ENCODE measurements at places on chromosomes 3 and 15.

DNA sequence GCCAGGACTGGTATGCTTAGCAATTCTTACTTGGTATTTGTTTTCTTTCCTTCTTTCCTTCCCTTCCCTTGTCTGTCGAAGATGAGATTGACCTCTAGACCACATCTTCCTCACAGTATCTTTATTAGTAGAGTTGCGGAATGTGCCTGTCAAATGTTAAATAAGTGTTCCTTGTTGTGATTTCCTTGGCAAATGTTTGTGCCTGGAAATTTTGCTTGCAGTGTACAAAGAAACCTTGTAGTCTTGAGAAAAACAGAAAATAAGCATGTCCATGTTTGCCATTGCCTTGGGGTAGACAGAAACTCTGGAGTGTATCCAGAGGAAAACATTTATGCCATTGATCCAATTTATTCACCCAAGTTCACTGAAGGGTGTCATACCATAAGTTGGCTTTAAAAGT is 79.5 kb upstream of the ZNF385D start:
- DNase-seq: no peak

DNA sequence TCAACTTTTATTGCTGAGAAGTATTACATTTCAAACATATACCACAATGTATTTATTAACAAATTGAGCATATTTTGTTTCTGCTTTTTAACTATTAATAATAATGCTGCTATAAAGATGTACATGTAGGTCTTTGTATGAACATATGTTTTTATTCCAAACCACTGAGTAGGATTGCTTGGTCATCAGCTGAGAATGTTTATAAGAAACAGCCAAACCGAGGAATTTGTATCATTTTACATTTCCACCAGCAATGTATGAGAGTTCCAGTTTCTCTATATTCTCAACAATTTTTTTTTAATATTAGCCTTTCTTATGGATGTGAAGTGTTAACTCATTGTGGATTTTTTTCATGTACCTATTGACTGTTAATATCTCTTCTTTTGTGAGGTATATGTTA is 119.5 kb upstream of the MDFIC2 start:
- no peak for DNase-seq

DNA sequence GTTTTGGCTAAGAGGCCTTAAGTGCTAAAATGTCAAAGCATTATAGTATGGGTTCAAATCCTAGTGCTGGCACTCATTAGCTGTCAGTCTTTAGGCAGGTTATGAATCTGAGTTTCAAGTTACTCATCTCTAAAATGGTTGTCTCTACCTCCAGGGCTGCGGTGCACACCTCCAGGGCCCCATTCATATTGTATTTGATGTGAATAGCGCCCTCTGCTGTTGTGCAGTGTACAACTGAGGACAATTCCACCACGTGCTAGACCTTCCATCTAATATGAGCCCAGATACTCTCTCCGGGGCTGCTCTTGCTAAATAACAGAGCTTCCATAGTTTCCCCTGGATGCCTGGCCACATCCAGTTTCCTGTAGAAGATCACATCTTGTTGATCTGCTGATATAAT is 54.3 kb downstream of the OXNAD1 start:
- DNase-seq: peak; percentile 82

GRCh38 chr15:78241017-78241416 is 6.7 kb upstream of the ACSBG1 start:
- DNase-seq: peak; percentile 63

GRCh38 chr3:175386630-175387029 is 527.5 kb downstream of the NAALADL2 start:
- no peak for DNase-seq

DNA sequence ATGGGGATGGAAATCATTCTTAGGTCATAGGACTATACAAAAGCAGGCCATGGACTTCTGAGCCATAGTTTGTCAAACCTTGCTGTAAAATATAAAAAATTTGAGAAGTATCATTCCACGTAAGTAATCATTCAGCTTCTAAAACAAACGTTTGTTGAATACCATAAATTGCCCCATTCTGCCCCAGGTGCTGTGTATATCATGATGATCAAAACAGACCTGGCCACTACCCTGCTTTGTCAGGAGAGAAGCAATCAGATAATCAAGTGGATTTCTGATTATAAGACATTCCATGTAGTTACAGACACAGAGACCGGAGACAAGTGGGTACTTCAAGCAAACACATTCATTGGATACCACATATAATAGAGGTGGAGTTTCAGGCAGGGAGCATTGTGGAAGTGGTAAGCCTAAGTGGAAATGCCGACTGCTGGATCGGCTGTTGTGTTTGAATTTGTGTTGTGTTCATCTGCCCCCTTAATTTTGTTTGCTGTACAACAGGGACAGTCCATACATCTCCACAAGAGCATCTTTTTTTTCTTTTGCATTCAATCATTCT is 61.7 kb downstream of the TGFBR2 start:
- no peak for DNase-seq

DNA sequence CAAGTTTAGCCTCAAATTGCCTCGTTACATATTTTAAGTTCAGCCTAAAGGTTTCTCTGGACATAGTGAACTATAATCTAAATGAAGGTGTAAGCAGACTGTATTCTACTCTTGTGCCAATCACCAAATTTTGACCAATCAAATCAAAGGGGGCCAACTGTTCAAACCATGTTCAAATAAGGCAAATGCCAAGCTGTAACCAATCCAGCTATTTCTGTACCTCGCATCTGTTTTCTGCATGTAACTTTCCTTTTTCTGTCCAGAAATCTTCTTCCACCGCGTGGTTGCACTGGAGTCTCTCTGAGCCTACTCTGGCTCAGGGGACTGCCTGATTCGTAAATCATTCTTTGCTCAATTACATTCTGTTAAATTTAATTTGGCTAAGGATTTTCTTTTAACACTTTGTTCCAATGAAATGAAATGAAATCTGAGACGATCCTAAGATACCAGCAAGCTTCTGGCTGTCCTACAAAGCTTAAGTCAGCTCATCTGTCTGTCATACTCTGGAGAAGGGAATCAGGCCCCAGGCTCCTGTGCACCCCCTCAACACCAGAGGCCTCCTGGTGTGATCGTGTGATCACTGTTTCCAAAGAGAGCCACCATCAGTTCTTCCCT is 53.2 kb upstream of the ZNF148 start:
- DNase-seq: no peak

GRCh38 chr3:190261740-190262139 is 60.5 kb downstream of the CLDN1 start:
- no peak for DNase-seq

GRCh38 chr3:9190276-9190675 is 59.2 kb downstream of the SRGAP3 start:
- DNase-seq: no peak

DNA sequence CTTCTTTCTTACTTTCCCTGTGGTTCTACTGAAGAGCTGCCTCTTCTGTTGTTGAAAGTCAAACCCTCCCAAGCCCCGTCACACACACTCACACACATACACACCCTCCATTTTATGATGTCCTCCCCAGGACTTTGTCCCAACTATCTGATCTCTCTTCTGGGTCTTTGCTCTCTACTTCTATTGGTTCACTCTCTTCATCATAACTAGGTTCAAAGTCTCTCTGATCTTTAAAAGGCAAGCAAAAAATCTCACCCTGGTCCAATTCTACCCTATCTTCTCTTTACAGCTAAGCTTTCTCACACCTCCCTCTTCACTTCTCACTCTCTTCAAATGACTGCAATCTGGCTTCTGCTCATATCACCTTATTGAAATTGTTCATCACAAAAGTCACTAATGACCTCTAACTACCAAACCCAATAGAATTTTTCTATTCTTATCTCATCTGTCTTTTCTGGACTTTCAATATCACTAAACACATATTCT is 34.8 kb downstream of the LRRFIP2 start:
- DNase-seq: no peak

DNA sequence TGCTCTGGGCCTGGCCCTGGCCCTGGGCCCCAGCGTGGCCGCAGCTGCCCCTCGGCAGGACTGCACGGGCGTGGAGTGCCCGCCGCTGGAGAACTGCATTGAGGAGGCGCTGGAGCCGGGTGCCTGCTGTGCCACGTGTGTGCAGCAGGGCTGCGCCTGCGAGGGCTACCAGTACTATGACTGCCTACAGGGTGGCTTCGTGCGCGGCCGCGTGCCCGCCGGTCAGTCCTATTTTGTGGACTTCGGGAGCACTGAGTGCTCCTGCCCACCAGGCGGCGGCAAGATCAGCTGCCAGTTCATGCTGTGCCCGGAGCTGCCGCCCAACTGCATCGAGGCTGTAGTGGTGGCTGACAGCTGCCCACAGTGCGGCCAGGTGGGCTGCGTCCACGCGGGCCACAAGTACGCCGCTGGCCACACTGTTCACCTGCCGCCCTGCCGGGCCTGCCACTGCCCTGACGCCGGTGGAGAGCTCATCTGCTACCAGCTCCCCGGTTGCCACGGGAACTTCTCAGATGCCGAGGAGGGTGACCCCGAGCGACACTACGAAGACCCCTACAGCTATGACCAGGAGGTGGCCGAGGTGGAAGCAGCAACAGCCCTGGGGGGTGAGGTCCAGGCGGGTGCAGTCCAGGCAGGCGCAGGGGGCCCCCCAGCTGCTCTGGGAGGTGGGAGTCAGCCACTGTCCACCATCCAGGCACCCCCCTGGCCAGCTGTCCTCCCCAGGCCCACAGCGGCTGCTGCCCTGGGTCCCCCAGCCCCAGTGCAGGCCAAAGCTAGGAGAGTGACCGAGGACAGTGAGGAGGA is 21.7 kb downstream of the FBLN2 start:
- no peak for DNase-seq

DNA sequence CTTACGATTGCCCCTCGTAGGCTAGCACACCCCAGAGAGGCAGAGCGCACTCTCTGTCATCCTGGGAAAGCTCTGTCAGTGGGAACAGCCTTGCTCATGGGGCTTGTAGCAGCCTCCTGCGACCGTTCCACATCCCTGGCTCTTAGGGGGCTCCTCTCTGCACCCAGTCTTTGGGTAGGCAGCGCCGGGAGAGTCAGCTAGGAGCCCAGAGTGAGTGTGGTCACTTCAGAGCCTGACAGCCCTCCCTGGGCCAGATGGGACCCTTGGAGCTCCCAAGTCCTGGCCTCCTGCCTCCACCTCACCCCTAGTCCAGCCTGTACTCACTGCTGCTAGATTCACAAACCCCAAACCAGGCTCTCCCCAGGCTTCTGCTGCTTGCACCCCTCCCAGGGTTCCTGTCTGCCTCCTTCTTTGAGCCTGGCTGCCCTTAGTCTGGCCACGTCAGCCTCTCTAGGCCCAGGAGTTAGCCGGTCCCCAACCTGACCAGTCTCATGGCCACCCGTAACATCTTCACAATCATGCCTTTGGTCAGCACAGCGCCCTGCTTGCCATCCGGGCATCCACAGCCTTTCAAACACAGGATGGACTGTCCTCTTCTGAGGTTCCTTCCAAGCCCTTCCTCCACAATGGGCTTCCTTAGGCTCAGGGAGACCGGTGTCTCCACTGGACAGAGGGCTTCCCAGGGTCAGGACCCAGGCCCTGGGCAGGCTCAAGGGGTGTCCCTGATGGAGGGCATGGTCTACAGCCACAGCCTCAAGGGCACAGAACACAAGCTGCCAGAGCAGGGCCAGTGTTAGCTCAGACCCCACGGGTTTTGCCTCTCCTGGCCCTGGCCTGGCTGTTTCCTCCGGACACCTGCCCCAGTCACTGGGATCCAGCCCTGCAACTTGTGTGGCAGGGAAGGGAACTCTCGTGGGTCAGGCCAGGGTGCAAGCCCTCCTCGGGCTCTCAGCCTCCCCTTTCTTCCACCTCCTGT is 4.6 kb downstream of the ACSBG1 start:
- DNase-seq: no peak

- no peak for DNase-seq
Observed at GRCh38 chr3:133520286-133520685, 53.2 kb upstream of the CDV3 start.

DNA sequence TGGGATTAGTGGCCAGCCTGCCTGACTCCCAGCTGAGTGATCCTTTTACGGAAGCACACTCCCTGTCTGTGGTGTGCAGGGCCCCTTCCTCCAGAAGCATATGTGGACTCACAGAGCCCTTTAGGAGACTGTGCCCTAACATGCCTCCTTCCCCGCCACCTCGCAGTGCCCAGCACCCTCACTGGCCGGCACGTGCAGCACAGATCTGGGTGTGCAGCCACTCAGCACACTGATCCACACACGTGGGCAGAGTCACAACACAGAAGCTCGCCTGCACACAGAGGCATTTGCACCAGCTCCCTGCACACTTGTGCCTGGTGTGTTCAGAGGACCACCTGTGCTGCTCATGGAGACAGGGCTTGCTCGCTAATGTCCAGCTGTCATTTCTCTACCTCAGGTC is 23.6 kb upstream of the CSPG4 start:
- DNase-seq: no peak

DNA sequence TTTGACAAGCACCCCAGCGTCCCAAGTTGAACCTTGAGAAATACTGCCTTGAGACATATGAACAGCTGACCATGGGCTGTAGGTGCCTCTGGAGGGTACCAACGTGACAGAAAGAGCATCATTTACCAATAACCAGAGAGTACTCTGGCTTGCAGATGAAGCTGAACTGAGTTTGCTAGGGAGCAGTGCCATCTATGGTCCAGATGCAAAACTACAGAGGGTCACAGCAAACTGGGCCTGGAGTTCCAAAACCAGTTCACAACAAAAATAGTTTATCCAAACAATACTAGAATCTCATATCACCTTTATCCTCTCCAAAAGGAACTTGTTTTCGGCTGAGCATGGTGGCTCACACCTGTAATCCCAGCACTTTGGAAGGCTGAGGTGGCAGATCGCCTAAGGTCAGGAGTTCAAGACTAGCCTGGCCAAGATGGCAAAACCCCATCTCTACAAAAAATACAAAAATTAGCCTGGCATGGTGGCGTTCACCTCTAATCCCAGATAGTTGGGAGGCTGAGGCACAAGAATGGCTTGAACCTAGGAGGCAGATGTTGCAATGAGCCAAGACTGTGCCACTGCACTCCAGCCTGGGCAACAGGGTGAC is 69.3 kb downstream of the CHAC1 start:
- DNase-seq: peak; percentile 1

- DNase-seq: no peak
Observed at GRCh38 chr15:40846841-40847222, 3.0 kb downstream of the SPINT1 start.

DNA sequence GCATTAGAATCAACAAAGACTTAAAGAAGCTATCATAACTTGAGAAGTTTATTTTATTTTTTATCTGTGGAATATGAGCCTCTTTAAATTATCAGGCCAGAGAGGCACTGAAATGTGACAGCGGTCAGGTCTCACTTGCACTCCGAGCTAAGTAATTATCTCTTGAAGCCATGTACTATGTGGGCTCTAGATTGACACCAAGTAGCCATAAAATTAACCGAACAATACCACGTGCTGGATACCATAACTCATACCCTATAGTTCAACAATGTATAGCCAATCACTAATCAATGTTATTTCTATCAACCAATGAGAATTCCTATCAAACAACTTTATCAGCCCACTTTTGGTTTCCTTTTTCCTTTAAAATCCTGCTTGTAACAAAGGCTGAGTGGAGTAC is 299.3 kb downstream of the TBC1D5 start:
- no peak for DNase-seq
